ENCODE measurements at places on chromosomes 11 and 22.

- DNase-seq: no peak
Measured at GRCh38 chr11:12918667-12919066, 90.4 kb upstream of the RASSF10 start.

DNA sequence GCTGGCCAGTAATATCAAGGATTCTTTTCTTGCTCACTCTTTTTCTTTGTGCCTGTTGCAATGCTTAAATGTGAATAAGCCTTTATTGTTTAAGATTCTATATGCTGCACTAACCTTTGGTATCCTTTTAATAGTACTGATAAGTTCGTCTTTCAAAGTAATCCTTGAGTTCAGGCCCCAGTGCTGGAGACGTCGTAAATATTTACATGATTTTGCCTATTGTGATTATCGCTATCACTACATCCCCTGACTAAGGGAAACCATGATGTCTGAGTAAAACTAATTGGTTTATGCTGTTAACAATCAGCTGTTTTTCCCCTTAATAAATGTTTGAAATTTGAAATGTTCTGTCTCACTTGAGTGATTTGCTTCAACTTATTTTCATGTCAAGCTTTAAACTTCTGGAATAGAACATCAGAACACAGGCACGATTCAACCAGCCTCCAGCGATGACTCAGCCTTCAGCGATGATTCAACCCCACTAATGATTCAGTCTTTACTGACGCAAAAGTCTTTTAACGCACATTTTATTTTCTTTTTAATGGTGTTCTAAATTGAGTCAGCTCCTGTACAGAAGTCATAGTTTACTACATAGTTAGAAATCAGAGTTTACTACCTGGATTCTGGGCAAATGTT lies 3.9 kb downstream of the HTATIP2 start:
- no peak for DNase-seq

GRCh38 chr11:2651826-2652271 lies 47.9 kb downstream of the KCNQ1OT1 start:
- DNase-seq: no peak

GRCh38 chr11:2149864-2150847 lies 10.9 kb downstream of the INS start:
- DNase-seq: no peak

DNA sequence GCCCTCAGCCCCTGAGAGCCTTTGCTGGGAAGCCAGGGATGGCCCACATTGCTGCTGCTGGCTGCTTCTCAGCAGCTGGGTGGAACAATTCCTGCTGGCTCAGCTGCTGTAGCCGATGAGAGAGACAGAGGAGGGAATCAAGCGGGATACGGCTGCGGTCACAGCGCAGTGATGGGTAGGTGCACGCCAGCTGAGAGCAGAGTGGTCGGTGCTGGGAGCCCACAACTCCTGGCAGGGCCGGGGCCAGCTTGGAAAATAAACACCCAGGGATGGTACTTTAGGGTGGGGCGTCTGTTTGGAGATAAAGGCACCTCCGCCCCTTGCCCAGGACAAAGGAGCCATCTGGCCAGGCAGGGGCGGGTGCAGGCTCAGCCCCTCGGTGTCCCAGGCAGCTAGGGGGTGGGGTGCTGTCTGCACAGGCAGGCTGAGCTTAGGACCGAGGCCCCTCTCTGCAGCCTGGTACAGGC lies 480.5 kb downstream of the MIAT start:
- no peak for DNase-seq

DNA sequence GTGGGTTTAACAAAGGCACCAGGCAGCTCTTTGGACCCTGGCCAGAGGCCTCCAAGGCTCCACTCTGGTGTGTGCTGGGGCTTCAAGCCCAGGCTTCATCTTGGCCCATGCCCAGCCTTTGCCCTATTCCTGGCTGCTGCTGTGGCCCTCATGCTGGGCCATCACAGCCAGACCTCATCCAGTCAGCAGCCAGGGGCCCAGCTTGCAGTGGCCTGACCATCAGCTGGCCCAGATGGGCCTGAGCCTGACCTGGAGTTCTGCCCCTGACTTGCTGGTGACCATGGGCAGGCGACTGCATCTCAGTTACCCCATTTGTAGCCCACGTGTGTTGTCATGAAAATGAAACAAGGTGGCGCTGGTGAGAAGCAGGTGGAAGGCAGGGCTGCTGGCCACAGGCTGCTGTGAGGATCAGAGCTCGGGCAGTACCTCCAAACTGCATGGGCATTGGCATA lies 76.1 kb downstream of the MED15 start:
- no peak for DNase-seq
